ENCODE measurements at places on chromosomes 4 and X.
A peak's percentile ranks its signal among the peaks of the same experiment; 100 is the strongest.

DNA sequence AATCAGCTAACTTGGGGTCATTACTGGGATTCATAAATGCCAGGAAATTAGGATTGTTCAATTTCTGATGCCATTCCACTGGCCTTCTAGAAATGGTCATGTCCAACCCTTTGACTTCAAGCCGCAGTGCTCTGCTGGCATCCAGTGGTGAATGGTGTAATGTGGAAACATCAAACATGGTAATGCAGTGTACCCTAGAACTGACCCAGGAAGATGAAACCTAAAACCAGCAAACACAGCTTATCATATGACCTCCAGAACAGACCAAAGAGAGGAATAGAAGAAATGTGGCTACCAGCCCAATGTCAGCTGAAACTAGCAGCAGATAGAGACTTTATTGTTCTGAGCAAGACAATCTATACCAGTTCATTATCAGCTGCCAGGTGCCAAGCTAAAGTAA lies 13.8 kb downstream of the CXCL13 start:
- no peak for DNase-seq

GRCh38 chrX:154375156-154375504 lies 696 bp upstream of the FLNA start:
- no peak for DNase-seq

- no peak for DNase-seq
Observed at GRCh38 chrX:38513112-38513742, 48.1 kb upstream of the TSPAN7 start.

DNA sequence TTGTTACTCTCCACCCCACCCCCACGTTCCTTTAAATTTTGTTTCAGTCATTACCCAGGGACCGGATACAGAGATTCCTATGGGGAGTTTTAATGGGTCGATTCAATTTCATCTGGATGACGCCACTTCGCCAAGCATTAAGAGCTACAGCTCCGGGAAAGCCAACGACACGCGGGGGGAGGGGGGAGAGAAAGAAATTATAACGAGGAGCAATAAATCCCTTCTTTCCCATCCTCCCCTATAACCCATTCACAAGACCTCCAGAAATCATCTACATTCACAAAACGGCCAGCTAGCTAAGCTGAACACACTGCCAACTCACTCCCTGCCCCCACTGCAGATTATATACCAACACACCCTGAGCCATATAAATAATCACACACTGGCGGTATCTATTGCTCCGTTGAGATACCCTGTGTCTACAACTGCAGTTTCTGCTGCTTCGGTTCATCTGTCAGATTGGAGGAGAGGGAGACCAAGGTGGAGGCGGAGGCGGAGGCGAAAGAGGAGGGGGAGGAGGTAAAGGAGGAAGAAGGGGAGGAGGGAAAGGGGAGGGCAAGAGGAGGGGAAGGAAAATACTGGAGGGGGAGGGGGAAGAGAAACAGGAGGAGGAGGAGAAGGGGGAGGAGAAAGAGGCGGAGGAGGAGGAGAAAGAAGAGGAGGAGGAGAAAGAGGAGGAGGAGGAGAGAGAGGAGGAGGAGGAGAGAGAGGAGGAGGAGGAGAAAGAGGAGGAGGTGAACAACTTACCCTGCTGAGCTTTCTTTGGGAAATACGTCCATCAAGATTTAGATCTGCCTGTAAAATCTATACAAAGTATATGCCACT lies 113.9 kb upstream of the VAMP7 start:
- DNase-seq: peak; percentile 39

DNA sequence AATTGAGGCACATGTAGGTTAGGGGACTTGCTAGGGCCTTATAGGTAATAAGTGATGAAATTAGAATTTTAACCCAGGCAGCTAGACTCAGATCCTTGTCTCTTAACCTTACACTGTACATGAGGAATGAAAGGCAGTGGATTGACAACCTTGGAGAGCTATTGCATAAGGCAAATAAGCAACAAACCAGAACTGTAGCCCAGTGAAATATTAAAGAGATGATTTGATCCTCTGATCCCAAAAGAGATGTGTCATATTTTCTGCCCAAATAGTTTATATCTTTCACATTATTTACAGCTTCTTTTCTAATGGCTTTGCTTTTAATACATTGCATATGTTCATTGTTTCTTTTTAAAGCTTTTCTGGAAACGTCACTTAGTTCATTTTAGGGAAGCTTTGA lies 252.6 kb downstream of the ANK2 start:
- DNase-seq: no peak
